ENCODE measurements at places on chromosomes 4 and X.

DNA sequence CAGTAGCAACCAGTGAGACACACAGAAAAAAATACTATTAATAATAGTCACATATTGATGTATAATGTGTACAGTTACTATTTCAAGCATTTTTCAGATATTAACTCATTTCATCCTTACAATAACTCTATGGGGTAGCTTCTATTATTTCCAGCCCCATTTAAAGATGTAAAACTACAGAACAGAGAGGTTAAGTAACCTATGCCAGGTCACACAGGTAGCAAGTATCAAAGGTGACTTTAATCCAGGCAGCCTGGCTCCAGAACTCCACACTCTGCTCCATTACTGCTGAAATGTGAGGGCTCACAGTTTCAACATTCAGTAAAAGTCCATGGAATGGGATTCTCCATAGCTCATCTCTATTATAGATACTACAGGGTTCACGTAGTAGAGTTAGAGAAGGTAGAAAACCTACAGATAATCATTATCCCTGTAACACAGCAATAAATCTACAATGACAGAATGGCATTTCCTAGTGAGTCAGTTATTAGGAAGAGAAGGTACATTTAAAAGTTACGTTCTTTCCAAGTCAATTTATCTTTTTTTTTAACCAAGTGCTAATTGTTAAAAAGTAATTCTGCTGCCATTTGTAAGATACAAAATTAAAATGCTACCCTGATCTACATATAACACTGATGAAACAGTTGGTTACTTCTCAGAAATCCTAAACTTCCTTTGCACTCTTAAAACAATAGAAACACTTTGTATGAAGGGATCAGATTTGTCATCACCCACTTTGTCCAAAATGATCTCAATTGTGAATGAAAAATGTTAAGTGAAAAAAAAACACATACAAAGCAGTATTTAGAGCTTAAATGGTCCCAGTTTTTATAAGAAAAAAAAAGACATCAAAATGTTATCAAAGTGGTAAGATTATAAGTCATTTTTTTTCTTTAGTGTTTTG, 18.7 kb downstream of the RELL1 start:
- DNase-seq: no peak

- no peak for DNase-seq
Observed at GRCh38 chr4:113641025-113641431, 120.5 kb downstream of the CAMK2D start.

- DNase-seq: no peak
Observed at GRCh38 chr4:153024466-153024865, 88.3 kb downstream of the FHDC1 start.

DNA sequence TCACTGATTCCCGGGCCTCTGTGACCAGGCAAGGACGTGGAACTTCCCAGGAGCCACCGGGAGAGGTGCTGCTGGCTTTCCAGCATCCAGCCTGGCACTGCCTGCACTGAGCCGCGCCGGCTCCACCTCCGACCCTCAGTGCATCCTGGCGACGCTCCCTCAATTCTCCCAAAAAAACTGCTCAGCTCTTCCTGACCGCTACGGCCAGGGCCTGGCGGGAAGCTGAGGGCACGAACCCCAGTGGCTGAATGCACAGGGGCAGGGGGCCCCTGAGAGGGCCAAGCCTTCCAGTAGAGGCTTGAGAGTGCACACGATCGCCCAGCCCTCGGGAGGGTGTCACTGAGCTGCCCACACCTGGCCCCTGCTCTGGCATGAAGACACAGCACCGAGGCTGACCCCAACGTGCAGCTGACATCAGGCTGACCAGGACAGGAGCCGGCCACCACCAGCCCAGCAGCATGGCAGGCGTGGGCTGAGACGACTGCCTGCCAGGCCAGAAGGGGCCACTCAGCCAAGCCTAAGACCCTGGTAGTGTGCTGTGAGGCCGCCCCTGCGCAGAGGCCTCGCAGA, 6.9 kb downstream of the CTBP1 start:
- DNase-seq: no peak

GRCh38 chr4:37392521-37393255, 148.1 kb downstream of the NWD2 start:
- no peak for DNase-seq

- no peak for DNase-seq
Observed at GRCh38 chr4:5709207-5709575, 832 bp upstream of the EVC2 start.

GRCh38 chrX:34909151-34909550, 33.4 kb upstream of the FAM47B start:
- DNase-seq: no peak

DNA sequence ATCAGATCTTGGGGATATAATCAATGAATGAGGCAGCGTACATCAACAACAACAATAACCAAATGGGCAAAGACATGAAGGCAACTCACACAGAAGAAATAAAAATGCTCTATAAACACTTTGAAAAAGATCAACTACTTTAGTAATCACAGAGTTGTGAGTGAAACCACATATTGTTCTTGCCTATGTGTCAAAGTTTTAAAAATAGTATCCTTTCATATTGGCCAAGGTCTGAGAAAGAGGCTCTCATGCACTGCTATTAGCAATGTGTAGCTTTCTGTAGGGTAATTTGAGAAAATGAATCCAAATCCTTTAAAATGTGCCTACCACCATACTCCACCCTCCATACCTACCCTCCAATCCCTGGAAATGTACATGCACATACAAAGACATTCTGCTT, 25.0 kb downstream of the COQ2 start:
- no peak for DNase-seq

GRCh38 chrX:53580742-53581504, 105.6 kb downstream of the HUWE1 start:
- no peak for DNase-seq

- DNase-seq: no peak
Observed at GRCh38 chr4:180280726-180281297, 1962.4 kb upstream of the TENM3 start.

- no peak for DNase-seq
Observed at GRCh38 chr4:24659241-24659961, 75.0 kb upstream of the DHX15 start.

DNA sequence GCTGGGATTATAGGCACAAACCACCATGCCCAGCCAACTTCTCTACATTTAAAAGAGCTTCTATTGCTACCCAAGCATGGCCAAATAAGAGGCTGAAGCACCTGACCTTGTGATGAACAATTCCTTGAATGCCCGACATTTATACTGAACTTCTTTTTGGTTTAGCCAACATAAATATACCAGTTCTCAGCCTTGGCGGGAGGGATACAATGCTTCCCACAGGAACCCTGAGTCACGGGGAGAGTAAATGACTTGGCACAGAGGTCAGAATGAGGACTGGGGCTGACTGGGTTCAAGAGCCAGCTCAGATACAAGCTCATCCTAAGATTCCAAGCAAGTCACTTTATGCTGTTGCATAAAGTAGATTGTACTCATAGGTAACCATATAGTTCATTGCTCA, 6.1 kb downstream of the HOPX start:
- no peak for DNase-seq

DNA sequence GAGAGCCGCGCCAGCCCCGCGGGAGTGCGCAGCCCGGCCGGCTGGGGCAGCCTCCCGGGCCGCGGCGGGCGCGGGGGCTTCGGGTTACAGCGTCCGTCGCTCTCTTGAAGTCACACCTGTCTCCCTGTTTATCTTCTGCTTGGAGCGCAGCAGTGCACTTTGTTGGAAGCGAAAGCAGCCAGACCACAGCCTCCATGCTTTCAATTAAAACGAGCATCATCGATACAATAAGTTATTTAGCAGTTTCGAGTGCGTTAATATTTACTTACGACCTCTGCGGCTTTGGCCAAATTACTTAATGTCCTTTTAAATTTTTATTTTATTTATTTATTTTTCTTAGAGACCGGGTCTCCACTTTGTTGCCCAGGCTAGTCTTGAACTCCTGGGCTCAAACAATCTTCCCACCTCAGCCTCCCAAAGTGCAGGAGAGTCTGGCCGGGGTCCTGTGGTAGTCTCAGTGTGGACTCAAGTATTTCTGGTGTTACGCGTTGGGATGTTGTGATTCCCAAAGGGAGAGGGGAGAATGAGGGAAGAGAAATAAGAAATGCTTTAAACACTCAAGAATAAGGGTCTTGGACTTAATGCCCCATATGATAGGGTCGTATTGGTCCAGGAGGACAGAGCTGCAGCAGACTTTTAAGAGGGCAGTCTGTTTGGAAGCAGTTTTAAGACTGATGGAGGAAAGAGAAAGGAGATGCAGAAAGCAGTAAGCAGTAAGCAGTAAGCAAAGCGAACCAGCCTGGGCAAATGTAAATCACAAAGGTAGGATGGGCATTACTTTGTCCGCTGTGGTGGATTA, 504 bp upstream of the PDLIM3 start:
- DNase-seq: peak; percentile 27

DNA sequence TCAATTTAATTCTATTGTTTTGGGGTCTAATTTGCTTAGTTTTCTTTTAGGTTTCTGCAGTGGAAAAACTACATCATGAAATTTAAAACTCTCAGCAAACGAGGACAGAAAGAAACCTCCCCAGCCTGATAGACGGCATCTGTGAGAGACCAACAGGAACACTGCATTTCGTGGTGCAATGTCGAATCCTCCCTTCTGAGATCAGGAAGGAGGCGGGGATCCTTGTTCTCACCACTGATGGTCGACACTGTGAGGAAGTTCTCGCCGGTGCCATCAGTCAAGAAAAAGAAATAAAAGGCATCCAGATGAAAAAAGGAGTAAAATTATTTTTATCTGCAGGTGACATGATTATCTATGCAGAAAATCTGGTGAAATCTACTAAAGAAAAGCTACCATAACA, 16.5 kb downstream of the GAK start:
- DNase-seq: no peak

DNA sequence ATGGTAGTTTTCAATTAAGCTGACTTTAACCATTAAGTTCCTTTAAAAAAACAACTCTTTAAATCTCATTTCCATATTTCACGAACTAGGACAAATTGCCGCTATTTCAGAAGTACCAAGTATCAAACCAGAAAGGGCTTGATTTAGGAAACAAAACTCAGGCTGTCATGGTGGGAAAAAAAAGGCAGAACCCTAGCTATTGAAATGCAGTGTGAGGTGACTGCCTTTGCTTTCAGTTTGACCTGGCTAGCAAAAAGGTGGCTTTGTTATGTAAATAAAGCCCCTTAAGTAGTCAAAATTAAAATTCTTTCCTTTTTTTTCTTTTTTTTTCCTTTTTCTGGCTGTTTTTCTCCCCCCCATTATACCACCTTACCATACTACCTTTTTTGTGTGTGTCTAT, 40.6 kb upstream of the CYP2U1 start:
- DNase-seq: no peak

- DNase-seq: no peak
Observed at GRCh38 chr4:36283912-36284465, 2.6 kb downstream of the DTHD1 start.

- DNase-seq: no peak
Observed at GRCh38 chr4:10684631-10685030, at the start of gene CLNK. Gene CLNK (minus strand): TSS chr4:10684768. CDS start chr4:10667869, 16,899 bp downstream.

DNA sequence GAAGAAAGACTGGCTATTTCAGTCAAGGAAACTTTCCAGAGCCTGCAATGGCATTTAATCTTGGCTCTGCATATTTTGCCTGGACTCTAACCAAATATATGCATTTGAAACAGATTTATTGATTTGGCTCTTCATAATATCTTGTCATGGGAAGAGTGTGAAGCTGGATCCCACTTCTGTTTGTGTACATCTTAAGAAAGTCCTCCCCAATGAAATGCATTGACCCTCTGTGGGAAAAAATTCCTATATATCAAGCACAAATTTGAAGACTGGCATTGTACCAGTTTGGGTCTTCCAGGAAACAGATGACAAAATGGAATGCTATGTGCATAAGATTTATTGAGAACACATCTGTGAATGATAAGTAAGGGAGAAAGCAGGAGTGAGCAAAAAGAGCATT, 897.3 kb upstream of the TENM3 start:
- no peak for DNase-seq

DNA sequence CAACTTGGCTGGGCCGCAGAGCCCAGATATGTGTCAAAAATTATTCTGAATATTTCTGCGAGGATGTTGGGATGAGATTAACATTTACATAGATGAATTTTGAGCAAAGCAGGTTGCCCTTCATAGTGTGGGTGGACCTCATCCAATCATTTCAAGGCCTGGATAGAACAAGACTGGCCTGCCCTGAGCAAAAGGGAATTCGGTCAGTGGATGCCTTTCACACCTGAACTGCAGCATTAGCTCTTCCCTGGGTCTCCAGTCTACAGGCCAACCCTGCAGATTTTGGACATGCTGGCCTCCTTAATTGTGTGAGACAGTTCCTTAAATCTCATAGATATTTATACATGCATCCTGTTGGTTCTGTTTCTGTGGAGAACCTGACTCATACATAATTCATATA, 32.4 kb upstream of the SLC10A4 start:
- no peak for DNase-seq

DNA sequence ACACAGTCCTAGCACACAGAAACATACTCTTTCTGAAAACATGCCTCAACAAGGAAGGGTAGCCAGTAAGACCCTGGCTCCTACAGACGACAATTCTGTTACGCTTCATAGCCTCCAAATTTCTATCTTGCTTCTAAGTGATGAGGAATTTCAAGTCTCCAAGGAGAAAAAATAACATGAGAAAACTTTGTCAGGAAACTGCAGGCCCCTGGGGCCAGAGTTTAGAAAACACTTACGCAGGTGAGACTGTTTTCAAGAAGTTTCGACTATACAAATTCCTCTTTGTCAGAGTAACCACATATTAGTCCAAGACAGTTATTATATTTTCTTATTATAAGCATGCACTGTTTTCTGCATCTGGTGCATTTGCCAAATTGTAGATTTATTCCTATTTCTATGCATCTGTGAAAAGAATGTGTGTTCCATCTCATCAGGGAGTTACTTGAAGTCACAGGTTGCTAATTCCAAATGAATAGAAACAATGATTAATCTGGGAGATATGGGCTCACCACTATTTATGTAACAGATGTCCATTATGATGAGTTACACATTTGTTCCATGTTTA, 30.3 kb upstream of the HCCS start:
- no peak for DNase-seq

DNA sequence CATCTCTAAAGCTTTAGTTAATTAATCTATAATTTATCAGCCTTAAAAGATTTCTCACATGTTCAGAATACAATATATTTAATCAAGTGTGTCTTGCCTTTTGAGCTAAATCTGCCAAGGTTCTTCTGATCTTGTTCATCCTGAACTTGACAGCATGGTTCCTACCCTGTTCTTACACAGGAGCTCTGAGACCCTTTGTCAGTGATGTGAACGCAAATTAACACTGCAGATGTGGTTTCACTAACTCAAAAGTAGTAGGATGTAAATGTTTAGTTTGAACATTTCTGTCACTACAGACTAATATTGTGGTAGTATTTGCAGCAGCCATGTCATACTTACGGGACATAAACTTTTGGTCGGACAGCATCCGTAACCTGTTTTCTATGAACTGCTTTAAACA, 59.4 kb downstream of the SMARCAD1 start:
- DNase-seq: no peak

- no peak for DNase-seq
Observed at GRCh38 chr4:126395664-126396063, 1080.9 kb downstream of the FAT4 start.

GRCh38 chr4:77104791-77105540, 29.2 kb upstream of the CCNI start:
- DNase-seq: peak; percentile 10

Data from NCI-H1105 (cell line).